Left colon (tissue), 2 donors: ENCODE measurements at places on chromosomes 5 and 9. TPM values are rescaled to one million over a fixed set of nuclear protein-coding genes. Genes with fewer than 3 reads are reported as not detected.

GRCh38 chr5:78923622-78923970 is 61.5 kb downstream of the ARSB start:
- no peak for DNase-seq

DNA sequence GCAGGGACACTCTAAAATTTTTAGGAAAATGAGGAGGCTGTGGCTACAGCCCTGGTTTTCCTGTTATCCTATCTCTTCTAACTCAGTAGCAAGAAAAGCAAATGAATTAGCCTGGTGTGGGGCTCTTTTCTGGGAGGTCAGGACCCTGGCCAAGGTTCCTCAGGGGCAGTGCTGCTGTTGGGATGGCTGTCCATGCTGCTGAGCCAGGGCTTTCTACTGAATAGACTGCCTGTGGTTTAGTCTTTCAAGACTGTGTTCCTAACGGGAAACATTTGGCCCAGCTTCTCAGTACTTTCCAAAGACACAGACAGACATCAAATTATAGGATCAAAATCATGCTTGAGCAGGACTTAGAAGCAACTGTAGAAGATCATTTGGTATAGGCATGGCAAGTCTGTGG is 18.1 kb downstream of the TNC start:
- DNase-seq = no peak

DNA sequence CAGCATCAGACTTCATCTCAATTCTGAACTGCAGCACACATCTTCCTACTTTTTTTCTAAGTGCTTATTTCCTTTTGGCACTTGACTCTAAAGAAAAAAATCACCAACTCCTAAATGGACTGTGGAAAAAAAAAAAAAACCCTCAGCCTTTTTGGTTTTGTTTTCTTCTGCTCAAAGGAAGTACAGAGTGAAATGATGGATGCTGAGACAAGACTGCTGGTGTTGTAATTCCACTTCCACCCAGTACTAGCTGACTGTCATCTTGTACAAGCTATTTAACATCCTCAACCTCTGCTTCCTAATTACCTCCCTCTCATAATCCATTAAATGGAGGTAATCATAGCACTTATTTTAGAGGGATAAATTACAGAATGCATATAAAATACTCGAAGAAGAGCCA is 171.5 kb upstream of the GNA14 start:
- no peak for DNase-seq

DNA sequence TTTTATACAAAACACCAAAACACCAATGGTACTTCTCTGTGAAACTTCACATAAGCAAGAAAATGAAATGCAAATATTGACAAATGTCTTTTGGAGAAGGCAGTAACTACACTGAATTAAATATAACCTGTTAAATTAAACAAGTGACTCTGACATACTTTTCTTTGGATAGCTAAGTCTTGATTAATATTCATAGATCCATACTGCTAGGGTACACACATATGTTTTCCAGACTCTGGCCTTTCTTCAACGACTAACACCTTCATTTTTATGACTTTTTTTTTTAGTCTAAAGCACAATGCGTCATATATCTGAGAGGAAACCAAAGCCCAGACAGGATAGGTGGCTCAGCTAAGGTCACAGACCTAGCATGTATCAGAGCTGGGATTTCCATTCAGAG is 263.7 kb downstream of the TENT4A start:
- DNase-seq = no peak

DNA sequence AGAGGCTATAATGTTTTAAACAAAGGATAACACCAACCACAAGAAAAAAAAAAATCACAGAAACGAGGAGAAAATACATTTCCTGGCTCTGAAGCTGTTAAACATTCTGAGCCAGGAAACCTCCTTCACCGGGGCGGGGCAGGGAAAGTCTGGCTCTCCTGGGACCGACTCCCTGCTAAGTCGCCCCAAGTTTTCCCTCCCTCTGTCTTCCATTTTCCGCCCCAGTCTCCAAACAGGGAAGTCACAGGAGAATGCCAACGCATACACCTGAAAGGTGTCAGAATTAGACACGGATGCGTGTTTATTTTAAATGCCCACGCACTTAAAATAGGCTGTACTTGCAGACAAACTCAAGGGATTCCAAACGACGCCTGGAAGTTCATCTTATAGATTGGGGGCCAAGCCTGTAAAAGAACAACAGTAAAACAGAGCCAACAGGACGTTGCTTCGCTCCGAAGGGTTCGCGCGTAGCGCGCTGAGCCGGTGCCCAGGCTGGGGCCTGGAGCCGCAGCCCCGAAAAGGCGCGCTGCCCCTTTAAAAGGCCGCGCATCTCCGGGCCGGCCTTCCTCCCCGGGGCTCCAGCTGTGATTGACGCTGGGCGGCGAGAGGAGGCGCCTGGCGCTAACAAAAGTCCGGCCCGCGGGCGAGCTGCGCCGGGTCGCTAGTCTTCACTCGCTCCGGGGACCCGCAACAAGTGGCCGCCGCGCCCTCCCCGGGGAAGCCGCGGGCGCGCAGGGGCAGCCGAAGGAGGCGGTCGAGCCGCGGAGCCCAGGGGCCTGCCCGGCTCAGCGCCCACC is at the start of gene FBXL7:
Gene FBXL7 (plus strand): TSS at position 653 of the 797 bp plus-strand sequence.
- DNase-seq = peak; percentile 44

SPINK6 gene
- total RNA-seq = not detected

DRD1 gene
- 0.17 TPM for total RNA-seq

CCNO gene
- total RNA-seq = 1.4 TPM

SYNPO gene
- total RNA-seq = 43.6 TPM
